ENCODE measurements at places on chromosomes 1 and 21.
A peak's percentile ranks its signal among the peaks of the same experiment; 100 is the strongest.

GRCh38 chr21:20613654-20614053, 384.6 kb upstream of the NCAM2 start:
- DNase-seq = no peak

- DNase-seq = no peak
Measured at GRCh38 chr1:168408539-168408865, 127.8 kb downstream of the TBX19 start.

GRCh38 chr21:30251781-30252180, 31.0 kb downstream of the KRTAP24-1 start:
- no peak for DNase-seq

GRCh38 chr1:19436716-19437476, 48.4 kb downstream of the CAPZB start:
- DNase-seq = no peak

DNA sequence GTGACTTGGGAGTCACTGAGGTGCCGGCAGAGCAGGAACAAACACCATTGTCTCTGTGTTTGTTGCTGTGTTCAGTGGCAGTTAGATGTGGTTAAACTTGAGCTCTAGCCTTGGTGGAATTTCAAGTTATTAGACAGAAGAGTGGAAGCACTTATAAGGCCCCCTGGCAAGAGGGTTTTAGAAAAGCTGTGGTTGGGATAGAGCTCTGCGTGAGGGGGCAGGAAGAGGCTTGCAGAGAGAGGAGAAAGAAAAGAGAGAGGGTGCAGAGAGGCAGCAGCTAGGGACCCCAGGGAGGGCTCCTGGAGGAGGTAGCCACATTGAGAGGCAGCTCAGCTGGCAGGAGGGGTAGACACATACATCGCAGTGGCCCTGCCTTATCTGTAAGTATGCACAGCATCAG, 128.2 kb downstream of the GALNT2 start:
- DNase-seq = no peak

GRCh38 chr1:206507284-206508129, at the start of gene RASSF5:
RASSF5 (plus strand) TSS chr1:206507531; CDS start chr1:206507603, 72 bp downstream.
- DNase-seq = peak; percentile 19

DNA sequence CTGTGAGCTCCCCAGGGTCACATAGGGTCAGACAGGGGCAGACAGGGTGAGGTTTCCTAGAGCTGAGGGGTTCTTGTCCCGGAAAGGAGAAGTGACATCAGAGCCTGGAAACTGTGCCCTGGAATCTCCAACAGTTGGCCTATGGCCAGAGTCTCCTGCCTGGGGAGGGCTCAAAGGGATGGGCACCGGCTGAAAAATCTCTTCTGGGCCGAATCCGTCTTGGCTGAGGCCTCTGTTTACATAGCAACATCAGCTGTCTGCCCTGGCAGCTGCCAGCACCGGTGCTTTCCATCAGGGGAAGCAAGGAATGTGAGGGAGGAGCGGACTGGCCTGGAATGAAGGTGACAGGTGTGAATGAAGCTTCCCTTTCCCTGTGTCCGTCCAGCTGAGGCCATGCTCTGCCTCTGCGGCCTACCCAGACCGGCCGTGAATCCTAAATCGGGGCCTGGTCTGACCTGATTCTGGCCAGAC, 30.7 kb downstream of the VASH2 start:
- DNase-seq = no peak

DNA sequence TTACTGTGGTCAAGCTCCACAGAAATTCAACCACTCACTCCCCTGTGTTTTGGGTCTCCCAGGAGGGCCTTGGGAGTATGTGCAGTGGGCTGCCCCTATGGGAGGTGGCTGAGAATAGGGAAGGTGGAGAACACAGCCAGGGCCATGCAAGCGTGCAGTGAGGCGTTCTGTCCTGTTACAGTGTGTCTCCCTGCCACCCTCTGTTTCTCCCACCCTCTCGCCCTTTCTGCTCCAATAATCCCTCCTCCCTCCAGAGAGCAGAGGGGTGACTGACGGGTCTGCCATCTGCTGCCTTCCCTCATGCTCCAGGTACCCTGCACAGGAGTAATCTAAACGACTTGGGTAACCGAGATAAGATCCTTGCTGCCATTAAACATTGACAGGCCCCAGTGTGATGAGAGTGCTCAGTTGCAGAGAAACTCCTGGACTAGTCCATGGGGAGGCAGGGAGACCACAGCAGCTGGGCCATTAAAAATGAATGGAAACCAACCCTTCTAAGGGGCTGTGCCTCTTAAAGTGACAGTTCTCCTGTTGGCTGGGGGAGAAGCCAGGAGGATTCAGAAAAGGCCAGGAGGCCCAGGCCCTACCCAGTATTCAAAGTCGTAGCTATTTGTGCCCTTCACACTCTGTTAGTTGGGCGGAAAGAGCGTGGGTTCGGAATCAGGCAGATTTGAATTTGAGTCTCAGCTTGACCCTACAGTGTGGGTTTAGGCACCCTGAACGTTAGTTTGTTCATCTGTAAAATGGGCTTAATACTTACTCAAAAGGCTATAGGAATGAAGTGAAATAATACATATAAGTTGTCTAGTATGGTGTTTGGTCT, 22.4 kb upstream of the BTG2 start:
- no peak for DNase-seq

DNA sequence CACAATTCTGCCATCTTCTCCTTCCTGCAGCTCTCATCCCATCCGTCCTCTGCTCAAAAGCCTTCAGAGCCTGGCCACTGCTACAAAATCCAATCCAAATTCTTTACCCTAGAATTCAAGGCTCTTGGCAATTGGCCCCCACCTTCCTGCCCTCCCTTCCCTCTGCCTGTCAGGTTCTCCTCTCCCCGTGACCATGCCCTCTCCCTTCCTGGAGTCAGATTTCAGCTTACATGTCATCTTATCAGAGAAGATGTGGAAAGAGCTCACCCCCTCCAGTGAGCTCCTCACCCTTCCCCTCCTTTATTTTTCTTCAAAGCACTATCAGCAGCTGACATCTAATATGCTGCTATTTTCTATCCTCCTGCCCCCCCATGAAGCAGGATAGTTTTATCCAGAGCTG, 86.9 kb downstream of the GRIK3 start:
- no peak for DNase-seq

DNA sequence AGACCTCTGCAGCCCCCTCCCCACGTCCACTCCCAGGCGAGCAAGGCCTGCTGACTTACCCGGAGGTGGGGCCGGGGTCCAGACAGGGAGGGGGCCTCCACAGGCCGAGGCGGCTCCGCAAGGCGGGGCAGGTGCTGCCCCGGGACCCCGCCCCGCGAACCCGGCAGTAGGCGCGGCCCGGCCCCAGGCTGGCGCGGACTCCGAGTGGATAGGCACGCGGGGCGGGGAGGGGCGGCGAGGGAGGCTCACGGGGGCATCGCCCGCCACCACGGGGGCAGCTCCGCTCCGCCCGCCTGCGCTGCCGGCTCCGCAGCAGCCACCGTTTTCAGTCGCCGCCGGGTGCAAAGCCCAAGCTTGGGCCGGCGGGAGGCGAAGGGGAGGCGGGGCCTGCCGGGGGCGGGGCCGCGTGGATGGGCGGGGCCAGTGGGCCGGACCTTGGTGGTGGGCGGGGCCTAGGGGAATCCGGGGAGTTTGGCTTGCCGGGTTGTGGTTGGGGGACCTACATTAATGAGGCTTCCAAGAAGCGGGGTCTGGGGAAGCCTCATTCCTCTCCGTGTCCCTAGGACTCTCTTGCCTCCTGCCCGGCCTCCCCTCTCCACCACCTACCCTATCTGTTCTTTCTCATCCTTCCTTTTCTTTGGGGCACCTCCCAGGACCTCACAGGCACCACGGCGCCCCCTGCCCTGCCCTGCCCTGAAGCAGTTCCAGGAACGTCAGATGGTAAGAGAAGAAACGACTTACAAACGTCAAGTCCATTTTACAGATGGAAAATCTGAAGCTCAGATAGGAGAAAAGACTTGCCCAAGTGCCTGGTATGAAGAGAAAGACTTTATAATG, at the start of gene RIMS3:
Gene RIMS3, minus strand, starts transcription at position 348 of the 837 bp plus-strand sequence. CDS start 23,757 bp downstream, outside the sequence.
- no peak for DNase-seq

- no peak for DNase-seq
Measured at GRCh38 chr1:154598871-154599635, 8.9 kb downstream of the ADAR start.

DNA sequence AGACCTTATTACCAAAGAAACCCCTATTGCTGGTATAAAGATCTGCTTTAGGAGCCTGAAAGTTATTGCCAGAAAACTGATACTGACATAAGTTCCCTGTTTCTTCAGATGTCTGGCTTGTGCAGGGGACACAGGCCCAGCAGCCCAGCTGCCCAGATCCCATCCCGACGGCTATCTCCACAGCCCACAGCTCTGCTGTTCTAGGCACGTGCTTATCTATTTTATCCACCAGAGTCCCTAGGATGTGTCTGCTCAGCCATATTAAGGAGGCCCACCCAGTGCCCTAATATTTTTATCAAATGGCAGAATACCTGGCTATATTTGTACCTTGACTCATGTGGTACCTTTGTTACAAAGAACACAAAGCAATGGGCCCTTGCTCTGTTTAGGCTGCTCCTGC, 58.9 kb downstream of the DDX20 start:
- DNase-seq = no peak

- no peak for DNase-seq
Measured at GRCh38 chr1:165574295-165574694, 30.5 kb downstream of the LRRC52 start.

- no peak for DNase-seq
Measured at GRCh38 chr1:214953901-214954616, 128.5 kb upstream of the KCNK2 start.

- DNase-seq = no peak
Measured at GRCh38 chr1:3074297-3074741, 5.3 kb downstream of the PRDM16 start.

DNA sequence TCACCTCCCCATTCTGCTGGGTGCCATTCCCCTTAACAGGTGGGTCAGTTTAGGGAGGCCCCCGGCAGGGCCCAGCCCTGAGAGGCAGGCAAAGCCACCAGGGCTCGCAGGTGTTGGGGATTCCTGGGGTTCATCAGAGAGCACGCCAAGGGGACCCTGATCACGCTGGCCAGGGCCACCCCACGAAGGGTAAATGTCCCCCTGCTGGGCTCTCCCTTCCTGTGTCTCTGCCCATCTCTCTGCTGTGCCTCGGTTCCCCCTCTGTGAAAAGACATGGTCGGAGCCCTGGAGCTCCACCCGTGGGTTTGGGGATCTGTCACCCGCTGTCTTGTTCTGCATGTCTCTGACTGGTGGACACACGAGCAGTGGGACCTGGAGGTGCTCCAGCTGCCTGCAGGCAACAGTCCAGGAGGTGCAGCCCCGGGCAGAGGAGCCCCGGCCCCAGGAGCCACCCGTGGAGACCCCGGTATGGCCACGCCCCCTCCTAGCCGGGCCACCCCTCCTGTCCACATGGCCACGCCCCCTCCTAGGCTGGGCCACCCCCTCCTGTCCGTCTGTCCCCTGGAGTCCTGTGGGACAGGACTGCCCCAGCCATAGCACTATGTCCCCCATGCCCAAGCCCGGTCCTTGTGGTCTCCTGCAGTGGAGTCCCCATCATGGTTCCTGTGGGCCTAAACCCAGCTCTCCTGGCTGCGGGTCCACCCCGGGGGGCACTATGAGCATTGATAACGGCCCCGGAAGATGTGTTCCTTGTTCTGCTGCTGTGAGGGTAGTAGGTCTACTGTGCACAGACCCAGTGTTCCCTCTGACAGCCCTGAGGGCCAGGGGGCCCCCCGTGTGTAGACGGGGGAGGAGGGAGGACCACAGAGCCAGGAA, 6.5 kb downstream of the AIRE start:
- DNase-seq = no peak

DNA sequence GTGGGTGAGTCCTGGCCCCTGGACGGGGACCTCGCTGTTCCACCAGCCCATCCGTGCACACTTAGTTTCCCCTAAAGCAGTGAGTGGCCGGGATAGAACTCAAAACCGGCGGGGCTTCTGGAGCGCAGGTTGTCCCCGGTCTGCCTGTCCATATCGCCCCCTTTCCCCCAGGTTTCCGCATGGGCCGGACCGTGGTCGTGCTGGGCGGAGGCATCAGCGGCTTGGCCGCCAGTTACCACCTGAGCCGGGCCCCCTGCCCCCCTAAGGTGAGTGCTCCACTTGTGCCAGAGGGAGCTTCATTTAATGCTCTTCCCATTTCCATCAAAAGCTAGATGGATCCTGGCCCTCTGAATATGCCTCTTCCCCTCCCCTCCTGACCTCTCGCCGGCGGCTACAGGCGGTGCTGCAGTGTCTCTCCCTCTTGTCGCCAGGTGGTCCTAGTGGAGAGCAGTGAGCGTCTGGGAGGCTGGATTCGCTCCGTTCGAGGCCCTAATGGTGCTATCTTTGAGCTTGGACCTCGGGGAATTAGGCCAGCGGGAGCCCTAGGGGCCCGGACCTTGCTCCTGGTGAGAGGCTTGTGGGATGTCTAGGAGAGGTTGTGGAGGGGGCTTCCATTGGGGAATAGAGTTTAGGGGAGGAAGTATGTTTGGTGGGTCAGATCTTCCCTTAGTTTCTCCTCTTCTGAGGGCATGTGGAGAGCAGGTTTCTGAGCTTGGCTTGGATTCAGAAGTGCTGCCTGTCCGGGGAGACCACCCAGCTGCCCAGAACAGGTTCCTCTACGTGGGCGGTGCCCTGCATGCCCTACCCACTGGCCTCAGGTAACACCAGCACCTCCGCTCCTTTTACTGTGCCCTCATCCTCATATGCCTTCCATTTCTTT, 683 bp downstream of the PPOX start:
- DNase-seq = no peak

- no peak for DNase-seq
Measured at GRCh38 chr1:64038119-64038518, 165.3 kb upstream of the UBE2U start.

DNA sequence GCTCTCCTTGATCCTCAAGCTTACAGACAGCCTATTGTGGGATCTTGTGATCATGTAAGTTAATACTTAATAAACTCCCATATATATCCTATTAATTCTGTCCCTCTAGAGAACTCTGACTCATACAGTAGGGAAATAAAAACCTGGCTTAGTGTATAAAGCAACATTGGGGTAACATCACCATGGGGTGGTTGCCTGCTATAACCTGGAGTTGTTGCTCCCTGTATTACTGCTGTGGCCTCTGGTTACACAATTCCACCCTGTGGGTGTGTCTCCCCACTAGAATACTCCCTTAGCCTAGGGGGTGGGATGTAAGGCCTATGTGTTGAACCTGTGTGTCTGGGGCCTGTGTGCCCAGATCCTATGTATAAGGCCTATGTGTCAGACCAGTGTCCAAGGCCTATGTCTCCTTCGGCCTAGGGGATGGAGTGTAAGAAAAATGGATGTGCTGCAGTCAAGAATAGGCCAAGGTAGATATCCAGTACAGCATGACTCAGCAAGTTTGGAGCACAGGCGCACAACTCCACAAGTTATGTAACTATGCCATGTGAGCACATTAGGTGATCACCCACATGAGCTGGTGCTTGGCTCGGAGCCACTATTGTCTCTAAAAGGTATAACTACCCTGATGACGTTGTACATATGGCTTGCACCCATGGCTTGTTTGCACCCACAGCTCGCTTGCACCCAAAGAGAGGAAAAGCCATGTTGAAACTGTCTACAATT, 96.8 kb upstream of the C1orf21 start:
- no peak for DNase-seq
